ENCODE measurements at places on chromosomes 5 and 9. TPM values are rescaled to one million over a fixed set of nuclear protein-coding genes. Genes with fewer than 3 reads are reported as not detected.

DNA sequence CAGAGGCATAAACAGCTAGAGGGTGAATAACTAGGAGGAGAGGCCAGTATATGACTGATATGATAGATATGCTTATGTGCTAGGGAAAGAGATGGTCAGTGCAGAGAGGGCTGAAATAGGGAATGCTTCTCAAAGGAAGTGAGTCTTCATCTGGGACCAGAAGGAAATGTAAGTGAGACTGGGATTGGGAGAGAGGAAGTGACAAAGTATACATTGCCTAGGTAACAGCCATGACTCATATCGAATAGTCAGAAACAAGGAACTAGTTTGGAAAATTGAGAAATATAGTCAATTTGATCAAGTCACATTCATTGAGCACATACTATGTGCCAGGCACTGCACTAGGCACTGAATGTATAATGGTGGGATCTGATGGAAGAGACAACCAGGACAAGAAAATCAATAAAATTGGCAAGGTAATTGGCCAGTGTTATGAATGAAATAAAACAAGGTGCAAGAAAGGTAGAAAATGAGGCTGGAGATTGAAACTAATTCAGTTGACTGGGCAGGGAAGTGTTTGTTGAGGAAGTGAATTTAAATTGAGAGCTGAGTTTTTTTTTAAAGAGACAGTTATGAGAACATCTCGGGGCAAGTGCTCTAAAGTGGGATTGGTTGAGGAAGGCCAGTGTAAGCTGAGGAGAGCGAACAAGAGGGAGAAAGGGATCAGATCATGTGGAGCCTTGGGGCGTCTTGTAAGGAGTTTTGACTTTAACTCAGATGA, 4.3 kb downstream of the ERAP2 start:
- peak; percentile 57 for DNase-seq

DNA sequence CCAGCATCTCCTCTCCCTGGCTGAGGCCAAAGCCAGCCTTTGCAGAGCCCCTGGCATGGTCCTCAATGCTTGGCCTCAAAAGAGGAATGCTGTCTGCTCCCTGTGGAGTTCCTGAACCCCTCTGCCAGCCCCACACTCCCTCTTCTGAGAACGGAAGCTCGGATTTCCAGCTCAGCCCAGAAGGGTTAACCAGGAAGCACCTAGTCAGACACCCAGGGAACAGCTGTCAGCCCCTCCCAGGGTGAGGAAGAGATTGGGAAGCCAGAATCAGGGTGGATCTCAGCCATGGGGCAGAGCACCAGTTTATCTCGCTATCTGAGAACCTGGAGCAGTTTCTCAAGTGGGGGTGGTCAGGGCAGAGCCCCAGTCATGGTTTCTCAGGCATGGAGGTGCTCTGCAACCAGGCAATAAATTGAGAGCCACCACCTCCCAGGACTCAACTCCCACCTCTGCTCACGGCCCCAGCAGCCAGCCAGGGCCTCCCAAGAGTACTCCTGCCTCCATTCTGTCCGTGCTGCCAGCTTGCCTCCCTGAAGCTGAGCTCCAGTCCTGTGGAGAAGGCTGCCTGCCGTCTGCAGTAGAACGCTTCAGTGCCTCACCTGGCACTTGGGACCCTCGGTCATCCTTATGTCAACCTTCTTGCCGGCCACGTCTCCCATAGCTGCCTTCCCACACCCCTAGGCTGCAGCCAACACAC, 7.6 kb downstream of the FOXE1 start:
- DNase-seq: no peak

Gene IFNK
- not detected for total RNA-seq

Gene FGFR4
- 1.2 TPM for total RNA-seq

DNA sequence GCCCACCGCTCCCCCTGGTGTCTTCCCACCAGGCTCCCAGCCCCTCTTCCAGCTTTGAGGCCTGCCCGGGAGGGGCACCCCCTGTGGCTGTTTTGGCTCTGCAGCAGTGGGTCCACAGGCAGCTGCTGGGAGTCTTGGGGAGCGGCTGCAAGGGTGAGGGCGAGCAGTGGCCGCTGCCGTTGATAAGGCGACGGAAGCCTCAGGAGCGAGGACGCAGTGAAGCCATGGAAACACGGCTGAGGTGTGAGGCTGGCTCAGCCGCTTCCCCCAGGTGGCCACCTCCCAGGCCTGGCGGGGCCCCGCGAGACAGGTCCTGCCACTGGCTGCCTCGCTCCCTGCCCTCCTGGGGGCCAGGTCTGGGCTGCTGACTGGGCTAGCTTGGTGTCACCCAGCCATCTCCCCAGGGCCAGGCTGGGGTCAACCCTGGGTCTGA, 41.5 kb downstream of the CXXC5 start:
- no peak for DNase-seq

GRCh38 chr9:84789463-84789830, 119.9 kb downstream of the NTRK2 start:
- DNase-seq: no peak

- no peak for DNase-seq
Observed at GRCh38 chr9:8855046-8855445, 1055.5 kb upstream of the DMAC1 start.

DNA sequence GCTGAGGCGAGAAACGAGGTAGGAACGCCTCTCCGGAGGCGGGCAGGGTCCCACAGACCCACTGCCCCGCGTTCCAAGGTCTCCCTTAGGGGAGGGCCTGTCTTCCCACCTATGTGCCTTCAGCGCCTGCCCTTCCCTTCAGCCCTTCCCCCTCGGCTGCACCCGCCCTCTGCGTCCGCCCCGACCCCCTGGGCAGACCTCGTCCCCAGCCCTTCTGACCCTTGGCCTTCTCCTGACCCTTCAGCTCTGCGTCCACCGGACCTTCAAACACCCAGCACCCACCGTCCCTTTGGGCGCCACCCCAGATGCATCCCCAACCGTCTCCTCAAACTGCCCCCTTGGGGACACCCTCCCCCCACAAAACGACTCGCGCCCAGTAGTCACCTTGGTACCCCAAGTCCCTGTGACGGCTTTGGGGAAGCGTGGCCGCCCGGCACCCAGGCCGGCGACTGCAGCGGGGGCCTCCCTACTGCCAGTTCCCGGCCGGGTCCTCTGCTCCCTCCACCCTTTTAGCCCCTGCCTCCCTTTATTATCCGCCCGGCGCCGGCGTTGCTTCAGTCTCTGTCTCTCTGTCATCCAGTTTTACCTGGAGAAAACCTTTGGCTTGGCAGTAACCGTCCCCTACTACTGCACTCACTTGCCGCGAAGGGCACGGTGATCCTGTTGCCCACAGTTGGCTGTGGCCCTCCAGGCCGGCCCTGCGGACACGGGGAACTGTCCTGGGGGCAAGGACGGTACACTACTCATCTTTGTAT, 421 bp downstream of the RUSC2 start:
- no peak for DNase-seq

DNA sequence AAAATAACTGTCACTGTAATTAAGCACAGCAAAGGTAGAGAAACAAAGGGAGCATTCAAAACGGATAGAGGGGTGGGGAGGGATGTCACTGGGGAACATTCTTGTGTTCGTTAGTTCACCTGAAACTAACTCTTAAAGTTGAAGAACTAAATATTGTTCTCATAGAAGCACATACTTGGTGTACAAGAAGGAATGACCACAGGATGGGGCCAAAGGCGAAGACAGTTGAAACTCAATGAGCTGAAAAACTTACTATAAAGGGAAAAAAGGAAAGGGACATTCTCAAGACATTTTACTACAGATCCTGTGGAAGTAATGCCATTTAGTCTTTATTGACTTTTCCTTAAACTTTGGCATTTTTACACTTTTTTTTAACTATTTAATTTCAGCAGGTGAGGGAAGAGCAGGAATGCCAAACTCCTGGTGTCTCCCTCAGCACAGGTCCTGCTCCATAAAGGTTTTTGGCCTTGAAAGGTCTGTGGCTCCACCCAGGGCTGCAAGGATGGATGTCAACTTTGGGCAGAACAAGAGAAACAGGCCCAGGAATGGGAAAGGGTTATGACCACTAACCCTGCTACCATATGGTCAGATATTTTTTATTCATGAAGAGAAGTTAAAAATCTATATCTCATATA, 197.6 kb upstream of the RASA1 start:
- DNase-seq: peak; percentile 48

Gene IRX4
- total RNA-seq: not detected

DNA sequence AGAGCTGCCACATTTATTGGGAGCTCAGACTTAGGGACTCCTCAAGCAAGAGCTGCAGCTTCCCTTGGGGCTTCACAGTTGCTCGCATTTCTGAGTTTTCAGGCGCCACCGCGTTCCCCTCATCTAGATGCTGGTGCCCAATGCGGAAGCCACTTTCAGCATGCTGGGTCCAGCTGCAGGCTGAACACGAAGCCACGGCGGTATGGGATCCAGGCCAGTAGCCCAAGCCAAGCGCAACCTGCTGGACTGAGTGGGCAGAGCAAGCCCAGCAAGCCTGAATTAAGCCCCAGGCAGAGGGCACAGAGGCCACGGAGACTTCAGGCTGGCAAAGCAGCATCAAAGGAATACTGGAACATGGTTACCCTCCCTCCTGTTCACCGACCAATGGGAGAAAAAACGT, 391.5 kb downstream of the HTR1A start:
- DNase-seq: no peak

- no peak for DNase-seq
Observed at GRCh38 chr9:71839668-71840067, 71.3 kb downstream of the ABHD17B start.

DNA sequence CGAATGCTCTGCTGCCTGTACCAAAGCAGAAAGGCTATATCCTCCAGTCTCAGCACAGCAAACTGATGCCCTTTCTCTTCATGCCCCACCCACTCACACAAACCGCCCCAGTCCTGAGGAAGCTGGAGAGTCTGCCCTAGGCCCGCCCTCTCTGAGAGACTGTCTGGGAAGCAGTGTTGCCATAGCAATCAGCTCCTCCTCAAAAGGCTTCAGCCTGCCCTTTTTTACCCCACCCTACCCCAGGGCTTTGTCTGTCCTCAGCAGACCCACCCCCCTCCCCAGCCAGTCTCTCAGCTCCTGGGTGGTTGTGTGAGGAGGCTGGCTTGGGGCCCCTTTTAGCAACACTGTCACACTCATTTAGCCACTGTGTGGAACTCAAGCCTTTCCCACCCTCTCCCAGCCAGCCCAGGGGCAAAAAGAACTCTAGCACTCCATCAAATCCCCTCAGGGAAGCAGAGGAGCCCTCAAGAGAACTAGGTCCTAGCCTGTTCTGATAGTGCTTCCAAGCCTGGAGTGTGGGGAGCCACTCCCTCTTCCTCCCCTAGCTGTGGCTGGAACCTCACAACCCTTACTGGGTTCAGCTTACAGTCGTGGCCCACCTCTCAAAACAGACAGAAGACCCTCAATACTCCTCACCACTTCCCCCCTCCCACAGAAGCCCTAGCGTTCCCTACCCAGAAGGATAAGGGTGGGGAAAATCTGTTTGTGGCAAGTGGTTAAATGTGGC, 1.4 kb downstream of the ATOSB start:
- peak; percentile 67 for DNase-seq

- no peak for DNase-seq
Observed at GRCh38 chr5:159199780-159200179, 9.6 kb downstream of the RNF145 start.

DNA sequence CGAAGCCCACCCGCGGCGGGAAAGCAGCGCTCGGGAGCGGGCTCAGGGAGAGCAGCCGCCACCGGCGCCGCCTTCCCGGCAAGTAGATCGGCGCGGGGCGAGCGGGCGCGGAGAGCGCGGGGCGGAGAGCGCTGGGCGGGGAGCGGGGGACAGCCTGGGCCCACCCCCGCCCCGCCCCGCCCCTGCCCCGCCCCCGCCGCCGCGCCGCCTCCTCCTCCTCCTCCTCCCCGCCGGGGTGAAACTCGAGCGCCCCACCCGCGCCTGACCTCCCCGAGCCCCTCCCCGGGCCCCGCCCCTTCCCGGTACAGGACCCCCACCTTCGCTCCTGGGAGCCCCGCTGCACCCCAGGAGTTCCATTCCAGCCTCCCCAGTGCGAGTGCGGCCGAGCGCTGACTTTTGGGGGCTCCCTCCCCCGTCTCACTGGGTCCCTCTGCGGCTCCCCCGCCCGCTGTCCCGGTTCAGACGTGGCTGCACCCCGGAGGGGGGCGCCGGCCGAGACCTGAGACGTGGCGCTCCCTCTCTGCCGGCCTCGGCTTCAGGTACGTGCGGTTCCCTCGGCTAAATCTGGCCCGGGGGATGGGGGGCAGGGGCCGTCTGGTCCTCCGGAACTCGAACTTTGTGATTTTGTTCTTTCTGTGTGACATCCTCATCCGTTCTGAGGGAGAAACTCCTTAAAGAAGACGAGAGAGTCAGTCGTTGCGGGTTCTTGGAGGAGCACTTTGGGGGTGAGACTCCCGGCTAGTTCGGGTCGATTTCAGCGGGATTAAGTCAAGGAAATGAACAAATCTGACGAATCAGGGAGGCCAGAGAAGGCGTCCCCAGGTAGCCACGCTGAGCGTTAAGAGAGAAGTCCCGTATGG, at the start of gene SEMA5A:
TSS of gene SEMA5A (minus strand) at position 84 of the 860 bp plus-strand sequence. CDS start 166,129 bp downstream, outside the sequence.
- no peak for DNase-seq

- no peak for DNase-seq
Observed at GRCh38 chr9:135884328-135885035, 22.9 kb downstream of the CAMSAP1 start.

Gene FAM221B
- total RNA-seq: not detected

DNA sequence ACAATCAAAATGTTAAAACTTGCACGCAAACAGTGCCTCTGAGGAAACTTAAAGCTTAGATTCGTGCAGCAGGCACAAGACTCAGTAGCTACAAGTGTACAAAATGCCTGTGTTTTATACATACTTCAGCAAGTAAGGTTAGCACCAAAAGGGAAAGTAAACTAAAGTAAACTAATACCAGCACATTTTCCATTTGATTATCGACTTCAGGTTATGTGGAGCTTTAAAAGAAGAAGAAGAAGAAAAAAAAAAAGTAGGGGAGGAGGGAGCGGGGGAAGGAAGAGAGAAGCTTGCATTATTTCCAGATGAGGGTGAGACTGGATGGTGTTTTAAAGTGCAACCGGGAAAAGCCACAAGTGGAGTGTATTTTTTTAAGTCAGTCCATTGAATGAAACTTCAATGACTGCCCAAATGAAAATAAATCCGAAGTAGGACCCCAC, 596 bp upstream of the ADAMTS6 start:
- no peak for DNase-seq

Gene GRM6
- not detected for total RNA-seq

- DNase-seq: peak; percentile 67
Observed at GRCh38 chr9:2158111-2158610, 143.0 kb downstream of the SMARCA2 start.

- no peak for DNase-seq
Observed at GRCh38 chr5:78506261-78507024, 142.1 kb downstream of the LHFPL2 start.

- no peak for DNase-seq
Observed at GRCh38 chr9:72441848-72442607, 77.0 kb upstream of the ZFAND5 start.

Data from B cell (primary cell).